ENCODE measurements at places on chromosomes 4 and X.
A peak's percentile ranks its signal among the peaks of the same experiment; 100 is the strongest.

DNA sequence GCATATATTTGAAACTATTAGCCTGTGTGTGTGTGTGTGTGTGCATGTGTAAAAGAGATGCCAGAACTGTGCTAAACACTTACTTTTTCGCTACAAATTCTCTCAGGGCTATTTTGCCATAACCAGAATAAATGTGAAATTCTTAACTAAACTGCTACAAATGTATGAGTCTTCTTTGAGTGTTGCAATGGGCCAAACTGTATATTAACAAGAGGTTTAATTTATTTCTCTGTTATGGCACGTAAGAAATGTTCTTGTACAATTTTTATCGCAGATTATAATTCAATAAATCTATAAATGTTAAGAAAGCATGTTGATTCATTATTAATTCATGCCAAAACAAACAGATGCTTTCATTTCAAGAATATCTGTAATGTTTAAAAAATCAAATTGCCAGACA lies 454.5 kb upstream of the PCDH7 start:
- DNase-seq, result no peak

DNA sequence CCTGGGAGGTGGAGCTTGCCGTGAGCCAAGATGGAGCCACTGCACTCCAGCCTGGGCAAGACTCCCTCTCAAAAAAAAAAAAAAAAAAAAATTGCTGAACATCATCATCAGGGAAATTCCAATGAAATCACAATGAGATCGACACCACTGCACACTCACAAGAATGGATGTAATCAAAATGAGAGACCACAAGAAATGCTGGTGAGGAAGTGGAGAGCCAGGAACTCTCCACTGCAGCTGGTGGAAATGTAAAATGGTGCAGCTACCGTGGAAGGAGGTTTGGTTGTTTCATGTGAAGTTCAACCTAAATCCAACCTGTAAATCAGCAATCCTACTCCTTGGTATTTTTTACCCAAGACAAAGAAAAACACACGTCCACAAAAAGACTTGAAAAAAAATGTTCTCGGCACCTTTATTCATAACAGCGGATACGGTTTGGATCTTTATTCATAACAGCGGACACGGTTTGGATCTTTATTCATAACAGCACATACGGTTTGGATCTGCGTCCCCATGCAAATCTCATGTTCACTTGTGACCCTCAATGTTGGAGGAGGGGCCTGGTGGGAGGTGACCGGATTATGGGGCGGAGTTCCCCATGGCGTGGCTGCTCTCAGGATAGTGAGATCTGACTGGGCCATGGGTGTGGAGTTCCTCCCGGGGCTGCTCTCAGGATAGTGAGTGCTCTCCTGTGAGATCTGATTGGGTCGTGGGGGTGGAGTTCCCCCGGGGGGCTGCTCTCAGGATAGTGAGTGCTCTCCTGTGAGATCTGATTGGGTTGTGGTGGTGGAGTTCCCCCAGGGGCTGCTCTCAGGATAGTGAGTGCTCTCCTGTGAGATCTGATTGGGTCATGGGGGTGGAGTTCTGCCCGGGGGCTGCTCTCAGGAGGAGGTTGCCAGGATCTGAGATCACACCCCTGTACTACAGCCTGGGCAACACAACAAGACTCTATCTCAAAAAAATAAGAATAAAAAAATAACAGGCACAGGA lies 7.7 kb downstream of the GAK start:
- no peak for DNase-seq

GRCh38 chrX:6506444-6506843 lies 28.5 kb downstream of the VCX3A start:
- DNase-seq, result no peak

- DNase-seq, result no peak
These were observed 409.1 kb upstream of the SPANXN4 start for GRCh38 chrX:142616636-142617035.

DNA sequence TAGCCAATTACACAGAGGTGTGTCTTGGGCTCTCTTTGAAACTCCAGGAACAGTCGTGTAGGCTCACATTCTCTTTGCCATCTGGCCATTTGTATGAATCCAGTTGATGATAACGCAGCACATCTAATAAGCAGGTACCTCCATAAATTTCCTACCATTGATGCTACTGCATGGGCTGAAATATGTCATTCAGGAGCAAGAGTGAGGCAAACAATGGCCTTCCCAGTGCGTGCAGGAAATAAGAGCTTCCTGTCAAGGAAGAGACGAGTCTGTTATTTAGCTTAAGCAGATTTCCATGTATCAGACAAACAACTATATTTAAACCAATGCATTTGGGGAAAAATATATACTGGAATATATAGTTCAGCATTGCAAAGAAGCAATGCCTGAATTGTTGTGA lies 102.1 kb upstream of the MXRA5 start:
- DNase-seq, result no peak

DNA sequence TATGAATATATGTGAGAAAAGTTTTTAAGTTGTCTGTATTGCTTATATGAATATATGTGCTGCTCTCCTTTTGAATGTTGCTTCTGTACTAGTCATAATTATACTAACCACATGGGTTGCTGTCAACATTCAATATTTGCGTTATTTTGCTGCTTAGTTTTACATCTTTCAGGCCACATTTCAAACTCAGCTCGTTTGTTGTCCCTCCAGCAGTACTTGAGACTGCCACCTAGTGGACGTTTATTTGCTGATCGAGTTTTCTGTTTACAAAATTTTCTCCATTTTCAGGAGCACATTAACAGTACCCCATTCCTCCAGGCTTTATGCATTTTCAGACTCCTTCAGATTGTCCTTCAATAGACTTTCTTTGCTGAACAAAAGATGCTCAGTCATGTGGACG lies 75.8 kb downstream of the NUDT11 start:
- DNase-seq, result peak; percentile 3

GRCh38 chrX:64976673-64977040 lies 407 bp upstream of the ZC4H2 start:
- no peak for DNase-seq
